ENCODE measurements at places on chromosomes 11 and 22.

GRCh38 chr11:97409141-97409540 is 1019.3 kb downstream of the JRKL start:
- no peak for DNase-seq

GRCh38 chr22:43835736-43836135 is 23.6 kb upstream of the EFCAB6 start:
- no peak for DNase-seq

DNA sequence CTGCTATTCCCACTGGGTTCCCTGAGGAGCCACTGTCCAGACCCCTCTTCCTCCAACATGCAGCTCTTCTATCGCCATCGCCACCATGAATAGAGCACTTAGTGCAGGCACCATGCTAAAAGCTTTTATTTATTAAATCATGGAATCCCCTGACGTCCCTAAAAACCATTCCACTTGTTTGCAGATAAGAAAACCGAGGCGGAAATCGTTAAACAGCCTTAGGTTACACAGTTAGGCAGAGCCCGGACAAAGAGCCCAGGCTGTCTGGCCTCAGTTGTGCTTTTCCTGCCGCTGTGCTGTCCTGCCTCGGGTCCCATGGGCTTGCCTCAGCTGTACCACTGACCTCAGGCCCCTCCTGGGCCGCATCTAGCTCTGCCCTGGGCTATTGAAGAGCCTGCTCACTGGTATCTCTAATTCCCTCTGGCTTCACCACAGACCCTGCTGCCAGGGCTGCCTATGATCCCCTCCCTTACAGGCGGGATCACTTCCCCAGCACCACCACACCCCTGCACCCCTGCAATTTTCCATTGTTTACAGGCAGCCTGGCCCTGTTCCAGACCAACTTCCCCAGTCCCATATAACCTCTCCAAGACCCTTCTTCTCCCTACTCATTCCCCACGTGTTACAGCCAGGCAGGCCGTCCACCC is 13.0 kb upstream of the TUB start:
- no peak for DNase-seq

DNA sequence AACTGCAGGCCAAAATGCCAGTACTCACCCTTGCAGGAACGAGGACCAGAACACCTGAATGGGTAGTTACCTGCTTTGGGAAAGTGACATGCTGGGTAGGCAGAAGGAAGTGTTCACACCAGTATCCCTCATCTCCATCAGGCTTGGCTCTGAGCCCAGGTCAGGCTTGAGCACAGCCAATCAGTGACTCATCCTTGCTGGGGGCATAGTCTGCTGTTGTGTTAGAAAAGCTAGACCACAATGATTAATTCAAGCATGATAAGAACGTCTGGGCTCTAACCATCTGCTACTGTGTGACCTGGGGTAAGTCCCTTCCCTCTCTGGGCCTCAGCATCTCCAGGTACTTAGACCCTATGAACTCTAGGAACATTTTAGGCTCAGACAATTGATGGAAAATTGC is 450.4 kb downstream of the MIAT start:
- DNase-seq = no peak

DNA sequence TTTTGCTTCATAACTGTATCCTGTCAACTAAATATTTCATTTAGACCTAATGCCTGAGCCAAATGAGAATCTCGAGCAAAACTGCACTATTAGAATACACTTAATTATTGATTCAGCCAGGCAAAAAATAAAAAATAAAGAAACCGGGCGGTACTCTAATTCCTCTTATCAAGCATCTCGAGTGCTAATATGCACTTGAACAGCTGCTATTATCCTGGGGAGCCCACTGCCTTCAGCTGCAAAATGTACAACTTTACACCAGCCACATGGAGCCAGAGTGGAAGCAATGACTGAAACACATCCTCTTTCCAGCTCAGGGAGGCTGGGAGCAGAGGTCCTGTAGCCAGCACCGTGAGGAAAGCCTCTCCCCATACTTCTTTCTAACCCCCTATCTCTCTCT is 390.0 kb upstream of the CADM1 start:
- no peak for DNase-seq

- DNase-seq = peak; percentile 34
Observed at GRCh38 chr22:37283393-37283937, 1.2 kb downstream of the CYTH4 start.

GRCh38 chr22:24370401-24370800 is 57.0 kb upstream of the ADORA2A start:
- no peak for DNase-seq

GRCh38 chr22:30301995-30302809 is 12.9 kb upstream of the CASTOR1 start:
- no peak for DNase-seq

GRCh38 chr11:121482231-121483129 is 29.7 kb upstream of the SORL1-AS1 start:
- DNase-seq = peak; percentile 57

GRCh38 chr22:35561796-35562526 is 21.3 kb downstream of the RASD2 start:
- DNase-seq = no peak

GRCh38 chr22:44667276-44667675 is 34.7 kb upstream of the PRR5 start:
- no peak for DNase-seq

- DNase-seq = no peak
Observed at GRCh38 chr11:28529540-28530410, 421.6 kb downstream of the METTL15 start.

DNA sequence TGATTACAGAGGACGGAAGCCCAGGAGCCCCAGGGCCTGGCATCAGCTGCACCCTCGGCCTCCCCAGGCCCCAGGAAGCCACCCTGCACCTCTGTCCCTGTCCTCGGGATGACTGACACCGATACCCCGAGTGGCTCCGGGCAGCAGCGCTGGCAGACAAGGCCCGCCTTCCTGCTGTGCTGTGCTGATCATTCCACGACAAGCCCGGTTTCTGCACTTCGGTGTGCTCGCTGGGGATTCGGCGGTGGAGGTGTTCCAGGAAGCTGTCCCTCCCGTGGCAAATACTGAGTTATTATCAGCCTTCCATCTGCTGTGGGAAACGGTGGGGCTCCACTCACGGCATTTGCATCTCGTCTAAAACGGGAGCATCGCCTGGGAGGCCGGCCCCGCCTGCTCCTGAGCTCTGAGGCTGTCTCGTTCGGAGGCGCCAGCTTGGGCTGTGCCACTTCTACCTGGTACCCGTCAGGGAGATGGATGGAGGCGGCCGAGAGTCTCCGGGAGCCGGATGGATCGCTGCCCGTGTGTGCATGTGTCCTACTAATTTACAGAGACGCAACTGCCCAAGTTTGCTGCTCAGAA is 506.1 kb downstream of the BRD1 start:
- DNase-seq = no peak

DNA sequence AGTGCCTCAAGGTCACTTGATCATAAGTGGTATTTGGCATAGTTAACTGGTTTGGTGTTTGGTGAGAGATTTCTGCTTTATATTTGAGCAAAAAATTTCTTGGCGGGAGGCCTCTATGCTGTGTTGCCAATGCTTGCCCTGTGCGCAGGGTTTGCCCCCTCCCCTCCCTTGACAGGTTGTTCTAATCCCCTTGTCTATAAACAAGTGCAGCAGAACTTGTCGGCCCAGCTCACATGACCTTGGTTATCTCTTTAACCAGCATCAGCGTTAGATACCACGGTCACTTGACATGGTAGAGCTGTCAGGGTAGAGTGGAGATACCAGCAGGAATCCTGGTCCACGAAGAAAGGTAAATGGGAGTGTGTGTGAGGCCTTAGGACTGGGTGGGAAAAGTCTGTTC is 35.6 kb downstream of the MARK2 start:
- no peak for DNase-seq

- DNase-seq = no peak
Observed at GRCh38 chr11:67354075-67355022, 1.0 kb upstream of the POLD4 start.

- DNase-seq = no peak
Observed at GRCh38 chr11:95821640-95822039, 31.3 kb downstream of the CEP57 start.

DNA sequence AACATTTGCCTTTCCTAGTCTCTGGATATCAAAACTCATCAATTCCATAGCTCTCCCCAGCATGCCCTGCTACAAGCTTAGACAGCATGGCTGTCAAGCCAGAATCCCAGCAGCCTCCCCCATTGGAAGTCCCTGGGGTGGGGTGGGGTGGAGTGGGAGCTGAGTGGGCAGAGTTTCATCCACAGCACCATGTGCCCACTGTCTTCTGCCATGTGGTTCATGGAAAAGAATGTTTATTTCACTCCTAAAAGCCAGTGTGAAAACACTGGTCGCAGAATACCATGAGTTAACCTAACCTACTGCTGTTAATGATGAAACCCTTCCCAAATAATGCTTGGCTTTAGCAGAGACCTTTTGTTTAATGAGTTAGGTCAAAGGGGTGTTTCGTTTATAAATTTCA is 80.2 kb upstream of the KIRREL3 start:
- DNase-seq = no peak

DNA sequence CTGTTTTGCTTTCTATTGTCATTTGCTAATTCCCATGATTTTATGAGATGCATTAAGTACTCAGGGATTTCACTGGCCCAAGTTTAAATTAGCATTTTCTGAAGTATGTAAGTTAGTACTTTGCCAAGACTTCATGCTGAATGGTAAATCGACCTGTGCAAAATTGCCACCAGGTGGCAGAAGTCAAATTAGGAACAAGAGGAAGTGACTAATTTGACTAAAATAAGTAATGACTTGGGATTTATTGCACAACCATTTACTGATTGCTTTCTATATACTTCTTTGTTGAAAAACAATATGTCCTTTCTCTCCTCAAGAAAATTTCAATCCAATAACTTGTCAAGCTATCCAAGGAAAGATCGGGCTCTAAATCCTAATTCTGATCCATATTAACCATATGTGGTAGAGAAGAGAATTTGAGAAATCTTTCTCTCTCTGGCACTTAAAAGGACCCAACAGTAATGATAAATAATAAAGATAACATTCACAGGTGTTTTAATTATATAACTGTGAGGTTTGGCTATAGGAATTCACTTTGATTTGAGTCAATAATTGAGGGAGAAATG is 253.7 kb upstream of the CHORDC1 start:
- peak; percentile 7 for DNase-seq

GRCh38 chr11:111417011-111417765 is 38.1 kb upstream of the POU2AF1 start:
- peak; percentile 35 for DNase-seq

GRCh38 chr11:58628446-58628845 is 6.0 kb downstream of the CNTF start:
- no peak for DNase-seq

DNA sequence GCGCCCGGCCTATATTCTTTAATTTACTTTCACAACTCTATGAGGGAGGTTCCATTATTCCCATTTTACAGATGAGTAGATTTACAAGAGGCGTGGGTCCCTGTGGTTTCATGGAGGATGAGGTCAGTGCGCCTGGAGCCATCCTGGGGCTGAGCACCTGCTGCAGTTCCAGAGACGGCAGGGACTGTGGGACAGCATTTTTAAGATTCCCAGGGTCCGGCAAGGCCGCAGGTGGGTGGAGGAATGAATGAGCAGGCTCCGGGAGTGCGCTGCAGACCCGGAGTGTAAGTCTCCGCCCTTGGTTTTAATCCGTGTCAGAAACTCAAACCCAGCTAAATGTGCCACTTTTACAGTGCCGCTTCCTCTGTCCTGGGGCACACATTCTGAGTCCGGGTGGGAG is 4.1 kb upstream of the CHRM1 start:
- no peak for DNase-seq

GRCh38 chr11:36374726-36375125 is 78.6 kb downstream of the PRR5L start:
- DNase-seq = no peak
